Tibial nerve (tissue), 4 donors: ENCODE measurements at places on chromosomes 3 and 15. TPM values are rescaled to one million over a fixed set of nuclear protein-coding genes. Genes with fewer than 3 reads are reported as not detected.

DNA sequence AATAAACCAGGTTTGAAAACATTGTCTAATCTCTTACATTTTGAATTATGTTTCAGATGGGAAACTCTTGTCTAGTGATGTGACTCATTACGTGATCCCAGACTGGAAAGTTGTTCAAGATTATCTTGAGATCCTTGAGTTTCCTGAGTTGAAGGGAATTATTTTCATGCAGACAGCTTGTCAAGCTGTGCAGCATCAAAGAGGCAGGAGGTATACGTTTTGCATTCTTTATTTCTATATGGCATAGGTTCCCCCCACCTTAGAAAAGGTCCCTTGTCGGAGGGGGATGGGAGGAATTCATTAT is 1.5 kb downstream of the DIS3L start:
- no peak for DNase-seq
- no peaks in the 10 kb centered on the region for H3K36me3 ChIP-seq
- peaks cover 50% of the 10 kb centered on the region for H3K4me1 ChIP-seq
- no peaks in the 10 kb centered on the region for H3K27me3 ChIP-seq
- H3K27ac ChIP-seq, result peak overlapping the region; percentile 93
- peak overlapping the region; percentile 76 for H3K4me3 ChIP-seq

The RTP4 gene
- total RNA-seq, result 2.6 TPM

DNA sequence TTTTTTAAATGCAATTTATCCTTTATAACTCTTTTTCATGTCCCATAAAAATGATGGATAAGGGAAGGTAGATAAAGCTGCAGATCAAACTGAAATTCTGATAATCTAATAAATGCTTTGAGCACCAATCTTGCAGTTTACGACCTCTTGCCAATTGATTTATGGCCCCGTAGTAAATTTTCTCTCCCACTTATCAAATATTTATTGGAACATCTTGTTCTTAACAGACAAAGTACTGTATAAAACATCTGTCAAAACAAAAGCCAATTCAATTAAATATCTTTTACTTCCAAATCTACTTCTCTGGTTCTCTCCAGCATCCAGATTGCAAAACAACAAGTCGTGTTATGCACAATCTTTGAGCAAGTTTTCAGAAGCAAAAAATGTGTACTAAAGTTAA is 34.6 kb downstream of the POLR2M start:
- DNase-seq, result no peak
- H3K36me3 ChIP-seq, result no peaks in the 10 kb centered on the region
- no peak overlapping the region for H3K27ac ChIP-seq
- H3K27me3 ChIP-seq, result no peaks in the 10 kb centered on the region
- H3K4me1 ChIP-seq, result no peaks in the 10 kb centered on the region

DNA sequence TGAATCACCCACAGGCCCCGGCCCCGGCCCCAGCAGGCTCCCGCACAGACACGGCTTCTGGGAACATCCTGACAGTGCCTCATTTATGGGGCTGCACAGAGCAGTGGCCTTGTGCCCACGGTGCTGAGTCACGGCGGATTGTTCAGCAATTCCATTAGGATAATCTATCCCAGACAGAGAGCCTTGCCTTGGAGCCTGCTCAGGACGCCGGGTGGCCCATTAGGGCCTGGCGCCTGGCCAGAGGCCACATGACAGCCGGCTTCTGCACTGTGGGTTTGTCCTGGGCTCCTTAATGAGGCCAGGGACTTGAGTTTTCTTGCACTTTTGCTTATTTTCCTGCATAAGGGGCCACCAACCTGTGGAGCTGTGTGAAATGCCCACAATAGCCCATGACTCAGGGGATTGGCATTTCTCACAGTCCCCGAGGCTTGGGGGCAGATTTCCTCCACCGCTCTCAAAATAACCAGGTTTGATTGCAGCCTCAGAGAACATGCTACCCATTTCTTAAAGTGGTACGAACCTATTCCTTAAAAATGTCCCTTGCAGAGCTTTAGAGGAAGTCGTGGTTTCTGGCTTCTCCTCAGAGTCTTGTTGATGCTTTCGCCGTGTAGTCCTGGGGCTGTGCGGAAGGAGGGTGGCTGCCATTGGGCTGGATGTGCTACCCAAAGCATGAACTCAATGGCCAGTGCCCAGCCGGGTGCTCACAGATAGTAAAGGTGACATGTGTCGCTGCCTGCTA is 19.0 kb downstream of the SYNM start:
- peak; percentile 78 for DNase-seq
- H3K27ac ChIP-seq, result peak overlapping the region; percentile 50
- no peaks in the 10 kb centered on the region for H3K27me3 ChIP-seq
- H3K36me3 ChIP-seq, result no peaks in the 10 kb centered on the region
- H3K4me1 ChIP-seq, result peaks cover 39% of the 10 kb centered on the region
- H3K4me3 ChIP-seq, result peak overlapping the region; percentile 5

DNA sequence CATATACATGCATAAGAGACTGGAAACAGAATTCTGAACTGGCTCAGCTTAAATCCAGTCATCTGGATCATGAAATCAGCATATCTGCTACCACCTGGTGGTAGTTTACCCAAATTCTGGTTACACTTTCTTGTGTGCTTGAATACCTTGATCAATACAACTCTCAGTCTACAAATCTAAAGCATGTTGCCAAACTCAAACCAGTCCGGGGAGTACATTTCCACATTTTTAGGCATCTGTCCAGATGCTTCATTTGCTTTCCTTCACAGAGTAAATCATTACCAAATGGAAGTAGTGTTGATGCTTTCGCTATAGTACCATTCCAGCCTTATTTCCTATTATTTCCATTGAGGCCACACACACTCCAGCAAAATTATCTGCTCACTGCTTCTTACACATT is 126.4 kb downstream of the P2RY1 start:
- no peaks in the 10 kb centered on the region for H3K36me3 ChIP-seq
- no peak overlapping the region for H3K27ac ChIP-seq
- DNase-seq, result no peak
- H3K27me3 ChIP-seq, result no peaks in the 10 kb centered on the region
- H3K4me1 ChIP-seq, result no peaks in the 10 kb centered on the region

GRCh38 chr3:81289676-81290075 is 471.8 kb downstream of the GBE1 start:
- H3K27me3 ChIP-seq, result no peaks in the 10 kb centered on the region
- H3K36me3 ChIP-seq, result no peaks in the 10 kb centered on the region
- H3K4me3 ChIP-seq, result no peak overlapping the region
- no peaks in the 10 kb centered on the region for H3K4me1 ChIP-seq

- H3K36me3 ChIP-seq, result no peaks in the 10 kb centered on the region
- H3K27ac ChIP-seq, result no peak overlapping the region
- DNase-seq, result no peak
- no peaks in the 10 kb centered on the region for H3K4me1 ChIP-seq
- no peaks in the 10 kb centered on the region for H3K27me3 ChIP-seq
Measured at GRCh38 chr3:60989626-60990441, 261.4 kb downstream of the FHIT start.

The DNAH1 gene
- total RNA-seq, result 16.5 TPM

The ANKRD34C gene
- not detected for total RNA-seq

The RPL14 gene
- 272 TPM for total RNA-seq
